ENCODE measurements at places on chromosomes 4 and X.

GRCh38 chr4:141511055-141511454, 125.3 kb upstream of the IL15 start:
- no peak for DNase-seq

GRCh38 chr4:156962528-156962974, 9.0 kb downstream of the PDGFC start:
- no peak for DNase-seq

DNA sequence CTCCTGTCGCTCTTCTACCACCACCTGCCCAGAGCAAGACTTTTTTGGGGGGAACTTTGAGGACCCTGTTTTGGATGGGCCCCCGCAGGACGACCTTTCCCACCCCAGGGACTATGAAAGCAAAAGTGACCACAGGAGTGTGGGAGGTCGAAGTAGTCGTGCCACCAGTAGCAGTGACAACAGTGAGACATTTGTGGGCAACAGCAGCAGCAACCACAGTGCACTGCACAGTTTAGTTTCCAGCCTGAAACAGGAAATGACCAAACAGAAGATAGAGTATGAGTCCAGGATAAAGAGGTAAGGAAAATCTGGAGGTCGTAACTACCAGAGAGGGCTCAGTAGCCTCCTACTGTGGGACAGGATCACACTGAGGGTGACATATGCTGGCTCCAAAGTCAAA, 364.5 kb downstream of the MAPK10 start:
- no peak for DNase-seq

- DNase-seq, result peak; percentile 27
These were observed 55.0 kb downstream of the FAM53A start for GRCh38 chr4:1628892-1629698.

DNA sequence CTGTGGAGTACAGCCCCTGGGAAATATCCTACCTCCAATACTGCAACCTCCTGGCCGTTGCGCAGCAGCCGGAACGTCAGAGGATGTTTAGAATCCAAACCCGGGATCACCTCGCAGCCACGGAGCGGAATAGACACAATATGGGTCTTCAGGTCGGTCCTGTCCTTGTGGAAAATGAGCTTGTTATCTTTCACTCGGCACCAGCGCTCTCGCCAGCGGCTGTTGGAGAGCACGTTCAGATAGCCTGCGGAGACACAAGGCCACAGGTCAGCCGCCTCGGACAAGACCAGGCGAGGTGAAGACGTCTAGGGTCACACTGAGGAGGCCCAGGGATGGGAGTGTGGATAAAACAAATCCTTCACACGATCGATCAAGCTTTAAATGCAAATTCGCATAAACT, 139.3 kb downstream of the AFAP1 start:
- DNase-seq, result no peak

- no peak for DNase-seq
These were observed 72.4 kb downstream of the YIPF6 start for GRCh38 chrX:68571292-68571609.

- no peak for DNase-seq
These were observed 82.7 kb downstream of the CCSER1 start for GRCh38 chr4:90209922-90210321.

DNA sequence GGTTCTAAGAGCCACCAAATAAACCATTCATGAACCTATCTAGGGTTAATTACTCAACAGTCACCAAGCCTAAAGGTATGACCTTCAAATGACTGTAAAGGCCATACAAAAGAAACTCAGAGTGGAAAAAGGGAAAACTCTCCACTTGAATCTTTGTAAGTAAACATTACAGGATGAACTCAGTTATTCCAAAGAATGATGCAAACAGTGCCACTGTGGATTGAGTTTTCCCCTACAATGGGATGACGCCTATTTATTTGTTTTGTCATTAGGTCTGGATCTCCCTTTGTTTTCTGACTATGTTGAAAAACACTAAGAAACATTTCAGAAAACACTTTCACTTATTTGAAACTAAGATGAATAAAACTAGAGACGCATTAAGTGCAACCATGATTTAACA, 12.7 kb downstream of the NUDT6 start:
- no peak for DNase-seq

- no peak for DNase-seq
These were observed 52.5 kb downstream of the NIPAL1 start for GRCh38 chr4:48069026-48069425.

GRCh38 chrX:86379209-86379608, 231.0 kb downstream of the DACH2 start:
- DNase-seq, result no peak

- DNase-seq, result peak; percentile 26
These were observed 58.5 kb downstream of the ADD1 start for GRCh38 chr4:2902126-2902525.

GRCh38 chr4:79626611-79627010, 218.6 kb upstream of the GK2 start:
- DNase-seq, result no peak

DNA sequence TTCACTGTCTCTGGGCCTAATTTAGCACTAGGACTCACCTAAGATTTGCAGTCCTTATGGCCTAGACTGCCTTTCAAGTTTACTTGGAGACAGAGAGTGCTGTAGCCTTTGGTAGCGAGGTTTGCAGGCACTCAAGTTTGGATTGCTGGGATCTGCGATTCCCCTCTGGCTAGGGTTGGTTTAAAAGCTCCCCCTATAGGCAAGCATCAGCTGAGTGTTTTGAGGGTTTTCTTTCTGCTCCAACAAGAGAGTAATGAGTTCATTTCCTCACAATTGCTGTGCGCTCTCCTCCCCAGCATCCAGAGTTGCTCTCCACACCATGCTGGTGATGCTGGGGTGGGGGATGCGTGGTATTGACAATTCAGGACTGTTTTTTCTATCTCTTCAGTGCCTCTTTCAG, 206.9 kb downstream of the GLUD2 start:
- no peak for DNase-seq

DNA sequence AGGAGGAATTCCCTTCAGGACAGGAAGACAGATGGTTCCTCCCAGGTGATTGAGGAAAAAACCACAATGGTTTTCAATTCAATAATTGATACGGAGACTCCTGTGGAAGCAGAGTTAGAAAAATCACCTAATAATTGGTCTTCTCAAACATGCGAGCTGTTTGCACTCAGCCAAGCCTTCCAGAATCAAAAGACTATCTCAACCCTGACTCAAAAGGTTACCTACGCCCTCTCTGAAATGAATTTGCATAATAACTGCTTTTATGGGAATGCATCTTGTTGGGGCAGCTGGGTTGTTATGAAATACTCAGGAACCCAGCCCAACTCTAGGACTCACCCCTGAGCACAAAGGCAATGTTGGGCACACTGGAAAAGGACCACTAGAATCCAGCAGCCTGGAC, 66.9 kb upstream of the ARSJ start:
- DNase-seq, result peak; percentile 30

GRCh38 chrX:17923546-17923945, 62.4 kb upstream of the RAI2 start:
- DNase-seq, result no peak

DNA sequence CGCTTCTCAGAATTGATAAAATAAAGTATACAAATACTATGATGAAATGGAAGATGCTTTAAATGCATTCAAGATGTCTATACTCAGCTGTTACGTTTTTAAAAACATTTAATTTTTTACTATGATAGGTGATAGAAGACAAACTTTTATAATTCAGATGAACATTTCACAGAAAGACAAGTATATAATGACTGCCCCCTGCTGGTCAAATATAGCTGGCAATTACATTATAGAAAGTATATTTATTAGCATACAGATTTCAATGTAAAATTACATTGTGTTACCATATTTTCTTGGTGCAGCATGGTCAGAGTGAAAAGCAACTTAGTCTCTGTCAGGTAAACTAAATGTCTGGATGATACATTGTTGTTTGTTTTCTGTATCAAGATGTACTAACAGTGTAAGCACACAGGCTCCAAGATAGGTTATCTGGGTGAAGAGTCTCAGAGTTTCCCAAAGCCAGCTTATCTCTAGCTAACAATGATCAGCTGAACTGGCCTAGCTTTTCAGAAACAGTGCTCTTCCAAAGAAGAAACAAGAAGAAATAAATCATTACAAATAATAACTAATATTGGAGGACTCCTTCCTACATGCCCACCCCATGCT, 54.1 kb downstream of the SRPX start:
- no peak for DNase-seq

GRCh38 chr4:104146048-104146447, 348.6 kb downstream of the CXXC4 start:
- DNase-seq, result no peak

DNA sequence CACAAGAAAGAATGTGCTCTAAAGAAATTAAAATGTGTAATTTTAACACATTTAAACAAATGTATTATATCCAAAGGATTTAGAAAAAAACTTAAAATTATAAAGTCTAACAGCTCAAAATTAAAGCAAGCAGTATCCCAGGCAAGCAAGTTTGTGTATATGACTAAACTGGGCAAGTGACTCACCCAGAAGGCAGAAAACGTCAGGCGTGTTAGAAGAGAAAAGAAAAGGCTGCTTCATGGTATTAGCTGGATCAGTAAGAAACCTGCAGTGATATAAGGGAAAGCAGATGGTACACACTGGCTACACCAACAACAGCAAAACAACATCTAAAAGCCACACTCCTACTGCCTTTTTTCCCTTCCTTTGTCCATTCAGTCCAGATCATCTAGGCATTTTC, 250.6 kb upstream of the NDST3 start:
- no peak for DNase-seq

GRCh38 chrX:81338924-81339323, 137.0 kb downstream of the SH3BGRL start:
- DNase-seq, result no peak

DNA sequence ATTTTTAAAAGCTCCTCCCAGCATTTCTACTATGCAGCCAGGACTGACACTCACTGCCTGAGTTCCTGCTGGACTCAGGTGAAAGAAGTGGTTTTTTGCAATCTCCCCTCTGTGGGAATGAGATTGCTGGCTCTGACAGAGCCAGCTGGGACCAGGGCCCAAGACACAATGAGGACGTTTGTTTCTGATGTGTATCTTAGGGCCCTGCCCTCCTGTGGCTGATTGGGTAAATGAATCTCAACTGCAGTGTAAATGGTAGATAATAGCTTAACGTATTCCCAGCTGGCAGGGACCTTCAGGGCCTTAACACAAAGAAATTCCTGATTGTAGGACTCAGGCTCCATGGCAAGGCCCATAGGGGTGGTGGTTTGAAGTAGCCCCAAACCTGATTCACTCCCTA, 85.8 kb upstream of the PRPS1 start:
- DNase-seq, result peak; percentile 78

DNA sequence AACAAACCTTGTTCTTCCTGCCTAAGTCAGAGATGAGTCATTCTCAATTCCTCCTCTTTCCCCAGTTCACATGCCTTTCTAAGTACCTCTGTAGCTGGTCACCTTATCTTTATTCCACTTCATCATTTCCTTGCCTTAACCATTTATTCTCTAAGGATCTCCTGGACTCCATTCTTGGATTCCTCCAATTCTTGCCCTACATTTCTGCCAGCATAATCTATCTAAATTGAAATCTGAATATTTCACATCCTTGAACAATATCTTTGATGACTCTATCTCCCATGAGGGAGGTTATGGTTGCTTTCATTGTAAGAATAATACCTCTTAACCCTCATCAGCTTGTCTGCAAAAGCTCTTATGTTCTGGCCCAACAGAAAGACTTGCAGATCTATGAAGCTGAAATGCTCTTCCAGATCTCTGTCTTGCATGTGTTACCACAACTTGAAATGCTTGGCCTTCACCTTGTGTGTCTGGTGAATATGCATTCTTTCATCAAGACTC, 28.6 kb upstream of the PDE5A start:
- no peak for DNase-seq

- DNase-seq, result no peak
These were observed 19.6 kb upstream of the CXCL5 start for GRCh38 chr4:74018116-74018515.

DNA sequence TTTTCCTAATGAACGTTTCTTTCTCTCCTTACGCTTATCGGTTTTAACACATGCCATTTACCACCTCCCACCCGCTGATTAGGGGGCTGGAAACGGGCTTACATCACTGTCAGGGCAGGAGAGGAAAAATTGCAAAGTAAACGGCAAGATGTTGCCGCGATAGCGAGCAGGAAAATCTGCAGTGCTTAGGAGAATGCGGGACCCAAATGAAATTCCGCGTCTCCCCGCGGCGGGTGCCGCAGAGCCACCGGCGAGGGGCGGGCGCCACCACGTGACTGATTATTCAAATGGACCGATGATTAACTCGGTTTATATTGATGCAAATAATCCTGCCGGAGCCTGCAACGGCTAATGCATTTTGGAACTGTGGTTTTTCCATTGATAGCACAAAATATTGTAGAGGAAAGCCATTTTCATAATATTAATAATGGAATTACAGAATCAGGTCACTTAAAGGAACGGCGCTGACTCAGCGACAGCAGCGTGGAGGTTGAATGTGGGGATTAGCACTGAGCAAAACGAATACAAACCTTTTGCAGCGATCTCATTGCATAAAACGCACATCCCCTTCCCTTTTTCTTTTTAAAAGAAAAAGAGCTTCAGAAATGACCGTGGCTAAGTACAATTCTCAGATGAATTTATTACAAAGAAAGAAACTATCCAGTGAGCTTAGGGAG, 224.2 kb downstream of the STIM2 start:
- DNase-seq, result peak; percentile 44

GRCh38 chr4:127782025-127782274, 172 bp upstream of the HSPA4L start:
- DNase-seq, result peak; percentile 76

GRCh38 chr4:80271801-80272200, 5.3 kb downstream of the FGF5 start:
- no peak for DNase-seq

DNA sequence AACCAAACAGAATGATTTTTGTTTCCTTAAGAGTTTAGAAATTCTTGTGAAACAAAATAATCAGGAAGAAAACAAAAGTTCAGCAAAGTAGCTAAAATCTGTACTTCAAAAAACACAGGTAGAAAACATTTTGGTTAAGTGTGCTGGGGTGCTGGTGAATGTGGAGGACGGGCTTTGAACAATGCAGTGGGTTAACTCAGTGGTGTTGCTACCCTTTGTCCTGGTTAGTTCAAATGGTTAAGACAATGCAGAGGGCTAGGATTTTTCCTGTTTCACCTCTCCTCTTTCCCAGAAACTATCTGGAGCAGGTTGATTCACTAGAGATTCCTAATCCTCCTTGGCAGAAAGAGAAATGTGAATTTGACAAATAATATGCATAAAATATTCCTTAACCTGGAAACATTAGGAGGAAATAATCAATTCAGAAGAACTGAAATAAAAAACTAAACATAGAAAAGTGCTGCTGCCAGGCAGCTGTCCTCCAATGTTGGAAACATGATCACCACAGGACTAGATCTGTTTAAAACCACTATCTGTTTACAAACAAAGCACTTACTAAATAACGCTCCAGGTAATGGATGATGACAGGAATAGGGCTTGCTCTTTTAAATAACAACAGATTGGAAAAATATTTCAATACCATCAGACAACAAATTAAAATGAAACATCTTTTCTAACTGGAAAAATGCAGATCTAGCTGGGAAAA, 148.9 kb downstream of the MAML3 start:
- DNase-seq, result peak; percentile 46

GRCh38 chr4:99863804-99864203, 30.4 kb downstream of the LAMTOR3 start:
- DNase-seq, result no peak

- no peak for DNase-seq
These were observed 186.9 kb downstream of the CAMK2D start for GRCh38 chr4:113574636-113575103.

GRCh38 chr4:69025999-69026387, 70.3 kb upstream of the UGT2B7 start:
- no peak for DNase-seq

GRCh38 chr4:113276464-113277170, 227.2 kb downstream of the ANK2 start:
- no peak for DNase-seq

Measured in NCI-H146 (cell line).